Cortex of kidney (tissue), 1 donor: ENCODE measurements at places on chromosomes 12 and 14.

DNA sequence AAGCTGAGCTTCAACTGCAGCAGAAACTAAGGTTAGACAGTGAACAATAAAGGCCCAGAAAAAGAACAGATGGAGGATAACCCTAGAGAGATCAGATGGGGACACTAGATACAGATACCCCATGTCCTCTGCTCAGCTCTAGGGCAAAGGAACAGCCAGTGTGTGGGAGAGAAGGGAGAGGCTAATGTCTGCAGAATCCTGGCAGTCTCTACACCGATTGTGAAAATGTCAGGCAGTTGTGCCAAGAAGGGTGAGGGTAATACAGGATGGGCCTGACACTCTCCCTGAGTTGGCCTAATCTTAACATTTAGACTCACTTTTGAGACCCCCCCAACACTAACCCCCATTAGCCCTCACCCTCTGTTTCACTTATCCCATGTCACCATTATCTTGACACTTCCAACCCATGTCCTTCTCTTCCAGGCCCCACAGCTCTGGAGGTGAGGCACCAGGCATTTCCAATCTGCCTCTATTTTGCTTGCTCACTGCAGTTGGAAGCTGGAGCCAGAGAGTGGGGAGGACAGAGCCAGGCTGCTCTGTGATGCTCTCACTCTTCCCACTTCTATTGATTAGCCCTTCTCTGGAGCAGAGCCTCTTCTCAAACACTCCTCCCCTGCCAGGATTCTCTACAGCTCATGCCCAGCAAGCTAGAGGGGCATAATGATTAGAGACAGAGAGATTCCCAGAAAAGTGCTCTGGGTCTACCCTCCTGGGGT is 3.0 kb upstream of the BLOC1S1 start:
- DNase-seq: no peak

DNA sequence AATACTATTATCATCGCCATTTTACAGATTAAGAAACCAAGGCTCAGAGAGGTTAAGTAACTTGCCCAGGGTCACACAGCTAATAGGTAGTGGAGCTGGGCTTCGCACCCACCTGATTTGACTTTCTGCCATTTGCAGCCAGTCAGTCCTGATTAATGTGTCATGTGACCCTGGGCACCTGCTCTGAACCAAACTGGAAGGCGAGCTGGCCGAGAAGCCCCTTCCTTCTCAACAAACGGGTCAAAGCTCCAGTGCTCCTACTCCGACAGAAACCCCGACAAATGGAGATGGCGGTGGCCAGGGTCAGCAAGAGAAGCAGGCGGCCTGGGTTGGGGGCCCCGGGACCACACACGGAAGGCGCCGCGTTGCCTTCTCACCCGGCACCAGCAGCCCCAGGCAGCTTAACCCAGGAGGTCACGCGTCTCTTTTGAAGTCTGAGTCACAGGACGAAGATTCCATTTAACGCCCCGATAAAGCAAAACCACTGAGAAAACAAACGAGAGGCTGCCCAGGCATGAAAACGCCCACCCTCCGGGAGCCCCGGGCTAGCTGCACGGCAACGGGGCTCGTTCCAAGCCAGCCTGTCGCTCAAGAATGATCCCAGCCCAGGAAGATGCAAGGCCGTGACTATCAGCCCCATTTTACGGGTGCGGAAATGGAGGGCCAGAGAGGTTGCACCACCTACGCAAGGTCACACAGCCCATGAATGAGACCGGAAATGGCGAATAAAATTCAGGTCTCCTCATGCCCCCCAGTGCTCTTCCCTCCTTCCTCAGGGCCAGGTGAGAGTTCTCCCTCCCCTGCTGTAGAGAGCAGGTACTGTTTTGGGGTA is 124.8 kb downstream of the SCARB1 start:
- DNase-seq: no peak

GRCh38 chr14:21384494-21384851 is 654 bp upstream of the SUPT16H start:
- DNase-seq: no peak

DNA sequence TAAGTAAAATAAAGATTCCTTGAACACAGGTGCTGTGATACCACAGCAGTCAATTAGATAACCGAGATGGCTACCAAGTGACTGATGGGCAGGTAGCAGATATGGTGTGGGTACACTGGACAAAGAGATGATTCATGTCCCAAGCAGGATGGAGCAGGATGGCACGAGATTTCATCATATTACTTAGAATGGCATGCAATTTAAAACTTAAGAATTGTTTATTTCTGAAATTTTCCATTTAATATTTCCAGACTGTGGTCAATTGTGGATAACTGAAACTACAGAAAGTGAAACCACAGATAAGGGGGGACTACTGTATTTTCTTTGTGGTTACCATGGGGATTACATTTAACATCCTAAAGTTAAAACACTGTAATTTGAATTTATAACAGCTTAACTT is 7.5 kb upstream of the ZFP36L1 start:
- no peak for DNase-seq

DNA sequence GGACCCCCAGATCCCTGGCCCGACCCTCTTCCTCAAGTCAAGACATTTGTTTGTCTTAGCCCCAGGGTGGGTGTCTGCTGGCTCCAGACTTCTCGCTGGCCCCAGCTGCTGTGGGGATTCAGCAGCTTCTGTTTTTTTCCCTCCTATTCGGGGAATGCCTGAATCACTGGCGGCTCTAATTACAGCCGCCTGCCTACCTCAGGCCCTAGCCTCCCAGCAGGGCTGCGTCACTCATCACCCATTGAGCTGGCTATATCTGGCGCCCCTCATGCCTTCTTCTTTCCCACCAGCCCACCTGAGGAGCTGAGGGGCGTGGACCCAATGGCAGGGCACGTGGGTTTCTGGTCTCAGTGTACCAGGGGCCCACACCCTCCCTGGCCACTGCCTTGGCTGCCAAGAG is 10.1 kb downstream of the KRT80 start:
- DNase-seq: no peak

GRCh38 chr12:99380701-99381100 is 266.9 kb upstream of the GARIN6 start:
- DNase-seq: no peak

DNA sequence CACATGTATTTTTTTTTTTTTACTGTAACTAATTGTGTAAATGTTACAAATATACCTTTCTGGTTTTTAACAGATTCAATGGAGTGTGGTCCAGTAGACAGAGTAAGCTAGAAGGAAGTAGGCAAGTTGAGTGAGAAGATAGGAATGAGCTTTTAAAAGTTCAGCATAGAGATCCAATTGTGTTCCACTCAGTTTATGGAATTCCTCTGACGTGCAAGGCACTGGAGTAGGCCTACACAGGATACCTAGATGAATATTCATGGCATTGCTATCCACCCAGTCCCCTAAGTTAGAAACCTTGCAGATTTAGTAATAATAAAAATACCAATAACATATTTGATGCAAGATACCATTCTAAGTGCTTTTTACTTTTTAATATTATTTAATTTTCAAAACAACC is 225.6 kb upstream of the ARID2 start:
- no peak for DNase-seq

DNA sequence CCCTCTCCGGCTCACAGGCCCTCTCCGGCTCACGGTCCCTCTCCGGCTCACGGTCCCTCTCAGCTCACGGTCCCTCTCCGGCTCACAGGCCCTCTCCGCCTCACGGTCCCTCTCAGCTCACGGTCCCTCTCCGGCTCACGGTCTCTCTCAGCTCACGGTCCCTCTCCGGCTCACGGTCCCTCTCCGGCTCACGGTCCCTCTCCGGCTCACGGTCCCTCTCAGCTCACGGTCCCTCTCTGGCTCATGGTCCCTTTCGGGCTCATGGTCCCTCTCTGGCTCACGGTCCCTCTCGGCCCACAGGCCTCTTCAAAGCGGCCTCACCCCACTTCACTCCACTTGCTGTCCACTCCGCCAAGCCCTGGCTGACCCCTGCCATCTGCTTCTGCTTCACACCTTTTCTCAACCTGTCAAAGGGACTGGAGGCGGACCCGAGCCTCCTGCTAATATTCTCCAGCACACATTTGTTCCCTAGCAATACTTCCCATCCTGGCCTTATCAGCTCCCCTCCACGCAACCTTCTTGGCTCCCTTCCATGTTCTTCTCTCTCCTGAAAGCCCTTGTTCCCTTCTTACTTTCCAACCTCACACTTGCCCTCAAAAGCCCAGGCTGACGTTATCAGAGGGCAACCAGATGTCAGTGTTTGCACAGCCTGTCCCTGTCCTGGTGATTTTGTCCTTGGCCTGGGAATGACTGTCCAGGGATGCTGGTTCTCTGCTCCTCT is 176.7 kb downstream of the CALM1 start:
- no peak for DNase-seq

GRCh38 chr14:34436118-34436905 is 25.7 kb downstream of the SPTSSA start:
- no peak for DNase-seq

GRCh38 chr12:106247674-106248311 is at the start of gene CKAP4:
Gene CKAP4 (minus strand): TSS chr12:106248020. CDS start chr12:106247851, 169 bp downstream.
- no peak for DNase-seq

GRCh38 chr14:93281937-93282336 is 50.9 kb downstream of the BTBD7 start:
- DNase-seq: no peak

- DNase-seq: no peak
Measured at GRCh38 chr14:37870632-37871346, 275.4 kb downstream of the TTC6 start.

DNA sequence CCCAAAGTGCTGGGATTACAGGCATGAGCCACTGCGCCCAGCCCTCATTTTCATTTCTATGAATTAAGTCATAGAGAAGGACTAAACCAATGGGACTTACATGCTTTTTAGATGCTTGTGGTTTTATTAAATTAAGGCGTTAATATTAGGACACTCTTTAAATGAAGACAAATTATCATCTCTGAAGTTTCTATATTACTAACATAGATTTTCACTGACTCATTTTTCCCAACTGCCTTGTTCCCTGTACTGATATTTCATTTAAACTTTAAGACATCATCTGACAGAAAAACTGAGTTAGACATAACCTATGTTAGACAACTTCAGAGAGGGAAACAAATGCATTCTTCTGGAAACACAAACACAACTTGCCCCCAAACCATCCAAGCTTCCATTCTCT is 99.8 kb downstream of the BTG1 start:
- no peak for DNase-seq

DNA sequence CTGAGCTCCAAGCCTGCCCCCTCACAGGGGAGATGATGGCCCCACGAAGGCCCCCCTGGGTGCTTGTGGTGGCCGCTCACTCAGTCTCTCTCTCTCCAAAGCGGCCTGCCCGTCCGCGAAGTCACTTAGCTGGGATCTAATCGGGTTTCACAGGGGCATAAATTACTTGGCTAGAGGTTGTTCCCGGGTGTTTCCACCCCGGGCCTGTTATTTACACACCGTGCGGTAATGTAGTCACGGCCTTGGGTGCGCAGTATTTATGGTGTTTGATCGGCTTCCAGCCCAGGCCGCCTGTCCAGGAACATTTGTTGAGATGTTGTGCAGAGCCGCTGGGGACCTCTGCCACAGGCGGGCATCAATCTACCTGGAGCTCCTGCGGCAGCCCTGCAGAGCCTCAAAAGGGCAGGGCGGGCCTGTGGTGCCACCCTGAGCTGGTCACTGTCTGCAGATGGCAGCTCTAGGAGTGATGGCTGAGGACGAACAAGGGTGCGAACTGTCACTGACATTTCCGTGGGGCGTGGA is 91.2 kb downstream of the KIF26A start:
- DNase-seq: no peak

DNA sequence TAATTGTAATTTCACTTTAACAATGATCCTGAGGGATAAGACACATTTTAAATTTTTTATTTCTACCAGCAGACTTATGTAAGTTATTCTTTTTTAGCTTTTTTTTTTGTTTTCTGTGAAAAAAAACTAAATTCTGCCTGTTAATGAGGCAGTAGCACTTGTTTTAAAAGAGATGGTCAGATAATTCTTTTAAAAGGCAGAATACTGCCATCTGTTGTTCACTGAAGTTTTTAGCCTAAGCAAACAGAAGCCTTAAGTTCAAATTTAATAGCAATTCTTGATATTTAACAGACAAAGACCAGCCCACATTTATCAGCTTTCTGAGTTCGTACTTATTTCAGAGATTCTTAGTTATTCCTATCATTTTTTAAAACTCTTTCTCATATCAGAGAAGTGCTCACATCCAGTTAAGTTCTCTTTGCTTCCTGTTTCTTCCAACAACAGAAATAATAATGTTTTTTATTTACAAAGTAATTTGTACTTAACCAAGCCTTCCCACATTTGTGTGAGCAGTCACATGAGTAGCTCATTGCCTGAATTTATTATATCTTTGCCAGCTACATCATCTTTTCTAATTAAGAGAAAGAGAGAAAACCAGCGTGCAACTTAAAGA is 93.4 kb upstream of the SLCO1C1 start:
- DNase-seq: no peak

GRCh38 chr14:68308726-68309520 is 483.9 kb downstream of the ZFP36L1 start:
- no peak for DNase-seq

- no peak for DNase-seq
Measured at GRCh38 chr12:53208877-53209463, 1.9 kb upstream of the ITGB7 start.

GRCh38 chr14:39668449-39668848 is 236.2 kb upstream of the FBXO33 start:
- no peak for DNase-seq

DNA sequence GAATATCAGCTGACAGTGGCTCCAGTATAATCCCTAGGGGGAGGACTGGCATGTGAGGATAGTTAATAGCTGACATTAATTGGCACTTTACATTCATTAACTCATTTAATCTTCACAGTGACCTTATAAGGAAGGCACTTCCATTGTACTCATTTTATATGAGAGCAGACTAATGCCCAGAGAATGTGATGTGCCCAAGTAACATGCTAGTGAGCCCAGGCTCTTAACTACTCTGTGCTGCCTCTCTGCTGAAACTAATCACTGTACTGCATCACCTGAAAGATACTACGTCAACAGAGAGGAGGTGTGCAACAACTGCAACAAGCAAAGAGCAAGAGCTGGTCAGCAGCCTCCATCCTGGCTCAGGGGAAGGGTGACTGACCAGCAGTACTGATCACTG is 40.1 kb downstream of the GALNT4 start:
- no peak for DNase-seq

DNA sequence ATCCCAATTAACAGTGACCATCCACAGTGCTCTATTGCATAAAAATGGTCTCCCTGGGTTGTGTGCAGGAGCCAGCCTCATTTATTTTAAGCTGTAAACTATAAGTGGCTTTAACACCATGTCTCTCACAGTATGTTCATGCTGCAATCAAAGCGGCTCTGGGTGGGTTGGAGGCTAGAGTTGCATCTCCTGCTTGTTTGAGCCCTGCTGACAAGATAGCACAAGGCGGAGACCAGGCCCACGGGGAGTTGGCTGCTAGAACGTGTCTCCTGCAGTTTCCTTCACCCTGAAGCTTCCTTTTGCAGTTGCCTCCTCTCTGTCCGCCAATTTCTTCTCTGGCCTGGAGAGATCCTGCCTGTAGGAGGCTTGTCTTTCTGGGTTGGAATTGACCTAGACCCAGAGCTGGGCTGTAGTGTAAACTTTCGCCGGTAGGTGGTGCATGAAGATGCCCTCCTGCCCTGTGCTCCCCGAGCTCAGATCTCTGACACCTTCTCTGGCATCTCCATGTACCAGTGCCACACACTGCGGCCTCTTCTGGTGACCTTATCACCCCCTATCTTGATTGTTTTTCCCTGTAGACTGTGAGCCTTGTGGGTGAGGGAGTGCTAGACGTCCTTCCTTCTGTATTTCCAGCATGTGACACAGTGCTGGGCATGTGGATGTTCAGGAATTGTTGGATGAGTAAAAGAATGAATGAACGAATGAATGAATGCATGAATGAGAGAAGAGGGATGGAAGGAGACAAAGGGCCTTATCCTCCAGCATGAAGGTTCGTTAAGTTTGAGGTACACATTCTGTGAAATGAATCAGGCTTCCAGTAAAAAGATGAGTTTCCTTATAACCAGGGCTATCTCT is 10.4 kb downstream of the OTUB2 start:
- DNase-seq: no peak
